CD4-positive, alpha-beta T cell (primary cell): ENCODE measurements at places on chromosomes 11 and 22. TPM values are rescaled to one million over a fixed set of nuclear protein-coding genes. Genes with fewer than 3 reads are reported as not detected.

OR52H1 gene
- total RNA-seq = 0.22 TPM

SLC5A4 gene
- not detected for total RNA-seq

PPP2R5B gene
- total RNA-seq = 16.8 TPM

DNA sequence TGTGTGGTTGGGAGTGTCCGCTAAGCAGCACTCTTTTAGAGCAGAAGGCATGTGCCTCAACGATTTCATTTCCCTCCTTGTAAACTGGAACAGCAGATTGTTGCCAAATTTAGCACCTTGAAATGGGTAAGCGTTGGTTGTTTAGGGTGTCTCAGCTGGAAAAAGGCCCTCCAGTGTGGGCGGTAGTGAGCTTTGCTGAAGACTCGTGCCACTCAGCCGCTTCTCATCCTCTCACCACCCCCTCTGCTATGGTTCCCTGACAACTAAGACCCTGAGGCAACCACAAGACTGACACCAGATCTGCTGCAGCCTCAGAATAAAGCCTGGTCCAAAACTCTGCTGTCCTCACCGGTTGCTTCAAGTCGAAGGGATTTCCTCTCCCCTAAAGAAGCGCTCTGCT is 9.9 kb upstream of the FERMT3 start:
- peaks cover 10% of the 10 kb centered on the region for H3K4me1 ChIP-seq
- H3K27ac ChIP-seq = no peak overlapping the region
- H3K4me3 ChIP-seq = no peak overlapping the region
- DNase-seq = no peak
- no peaks in the 10 kb centered on the region for H3K27me3 ChIP-seq
- H3K36me3 ChIP-seq = peaks cover 87% of the 10 kb centered on the region

DNA sequence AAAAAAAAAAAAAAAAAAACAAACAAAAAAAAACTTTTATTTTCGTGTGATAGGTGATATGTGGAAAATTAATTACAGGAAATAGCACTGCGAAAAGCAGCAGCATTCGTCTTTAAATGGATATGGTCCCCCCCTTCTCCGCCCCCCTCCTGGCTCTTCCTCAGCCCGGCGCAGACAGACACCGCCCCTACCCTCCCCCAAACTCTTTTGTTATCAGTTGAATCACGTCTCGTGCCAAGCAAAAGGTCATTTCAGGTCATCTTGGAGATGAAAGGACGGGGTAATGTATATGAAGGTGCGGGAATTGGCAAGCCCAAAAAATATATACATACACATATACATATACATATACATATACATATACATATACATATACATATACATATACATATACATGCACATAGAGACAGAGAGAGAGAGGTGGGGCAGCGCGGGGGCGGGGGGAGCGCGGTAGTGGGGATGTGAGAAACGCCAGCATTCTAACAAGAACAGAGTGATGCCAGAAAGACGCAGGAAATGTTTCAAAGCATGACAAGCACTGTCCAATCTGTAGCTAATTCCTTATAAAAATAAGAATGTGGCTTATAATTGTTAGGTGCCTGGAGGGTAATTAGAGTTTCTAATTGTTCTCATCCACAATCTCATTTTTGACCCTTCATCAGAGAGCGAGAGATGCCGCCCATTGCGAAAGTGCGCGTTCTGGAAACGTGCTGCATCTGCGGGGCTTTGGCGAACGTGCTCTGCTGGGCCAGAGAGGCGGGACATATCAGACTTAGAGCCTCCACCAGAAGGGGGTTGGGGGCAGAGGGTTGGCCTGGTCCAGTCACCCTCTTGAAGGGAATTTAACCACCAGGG is 214.5 kb upstream of the UBASH3B start:
- no peak for DNase-seq
- H3K4me3 ChIP-seq = no peak overlapping the region
- peaks cover 25% of the 10 kb centered on the region for H3K27me3 ChIP-seq
- no peaks in the 10 kb centered on the region for H3K36me3 ChIP-seq

DNA sequence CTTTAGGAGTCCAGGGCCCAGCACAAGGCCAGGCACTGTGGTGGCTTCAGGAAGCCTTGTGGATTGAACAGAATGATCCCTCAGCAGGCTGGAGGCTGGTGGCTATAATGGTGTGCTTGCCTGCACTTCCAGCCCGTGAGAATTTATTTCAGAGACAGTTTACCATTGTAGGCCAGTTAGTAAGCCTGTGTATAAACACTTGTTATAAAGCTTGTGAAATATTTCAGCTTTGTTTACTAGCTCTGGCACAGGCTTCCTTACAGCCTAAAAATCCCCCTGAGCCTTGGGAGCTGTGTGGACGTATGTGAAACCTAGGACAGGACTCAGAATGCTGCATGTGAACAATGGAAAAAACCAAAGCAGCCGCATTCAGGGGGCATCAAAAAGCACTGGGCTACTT is 26.6 kb upstream of the ACER3 start:
- peaks cover 10% of the 10 kb centered on the region for H3K27me3 ChIP-seq
- no peaks in the 10 kb centered on the region for H3K4me1 ChIP-seq
- H3K27ac ChIP-seq = no peak overlapping the region
- no peaks in the 10 kb centered on the region for H3K36me3 ChIP-seq

GRCh38 chr11:31499576-31500178 is 9.7 kb downstream of the IMMP1L start:
- no peaks in the 10 kb centered on the region for H3K4me1 ChIP-seq
- H3K27me3 ChIP-seq = no peaks in the 10 kb centered on the region
- no peaks in the 10 kb centered on the region for H3K36me3 ChIP-seq
- H3K4me3 ChIP-seq = no peak overlapping the region

DNA sequence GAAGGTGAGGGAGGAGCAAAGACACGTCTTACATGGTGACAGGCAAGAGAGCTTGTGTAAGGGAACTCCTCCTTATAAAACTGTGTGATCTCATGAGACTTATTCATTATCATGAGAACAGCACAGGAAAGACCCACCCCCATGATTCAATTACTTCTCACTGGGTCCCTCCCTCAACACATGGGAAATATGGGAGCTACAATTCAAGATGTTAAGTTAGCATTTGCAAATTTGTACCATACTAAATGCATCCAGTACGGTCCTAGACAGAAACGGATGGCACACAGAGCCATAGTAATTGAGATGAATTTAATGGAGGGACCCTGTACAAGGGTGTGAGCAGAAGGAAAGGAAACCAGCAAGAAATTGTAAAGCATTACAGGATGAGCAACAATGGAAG is 765.8 kb upstream of the API5 start:
- H3K36me3 ChIP-seq = no peaks in the 10 kb centered on the region
- no peak for DNase-seq
- no peak overlapping the region for H3K4me3 ChIP-seq
- no peak overlapping the region for H3K27ac ChIP-seq
- H3K27me3 ChIP-seq = no peaks in the 10 kb centered on the region
- H3K4me1 ChIP-seq = no peaks in the 10 kb centered on the region

DNA sequence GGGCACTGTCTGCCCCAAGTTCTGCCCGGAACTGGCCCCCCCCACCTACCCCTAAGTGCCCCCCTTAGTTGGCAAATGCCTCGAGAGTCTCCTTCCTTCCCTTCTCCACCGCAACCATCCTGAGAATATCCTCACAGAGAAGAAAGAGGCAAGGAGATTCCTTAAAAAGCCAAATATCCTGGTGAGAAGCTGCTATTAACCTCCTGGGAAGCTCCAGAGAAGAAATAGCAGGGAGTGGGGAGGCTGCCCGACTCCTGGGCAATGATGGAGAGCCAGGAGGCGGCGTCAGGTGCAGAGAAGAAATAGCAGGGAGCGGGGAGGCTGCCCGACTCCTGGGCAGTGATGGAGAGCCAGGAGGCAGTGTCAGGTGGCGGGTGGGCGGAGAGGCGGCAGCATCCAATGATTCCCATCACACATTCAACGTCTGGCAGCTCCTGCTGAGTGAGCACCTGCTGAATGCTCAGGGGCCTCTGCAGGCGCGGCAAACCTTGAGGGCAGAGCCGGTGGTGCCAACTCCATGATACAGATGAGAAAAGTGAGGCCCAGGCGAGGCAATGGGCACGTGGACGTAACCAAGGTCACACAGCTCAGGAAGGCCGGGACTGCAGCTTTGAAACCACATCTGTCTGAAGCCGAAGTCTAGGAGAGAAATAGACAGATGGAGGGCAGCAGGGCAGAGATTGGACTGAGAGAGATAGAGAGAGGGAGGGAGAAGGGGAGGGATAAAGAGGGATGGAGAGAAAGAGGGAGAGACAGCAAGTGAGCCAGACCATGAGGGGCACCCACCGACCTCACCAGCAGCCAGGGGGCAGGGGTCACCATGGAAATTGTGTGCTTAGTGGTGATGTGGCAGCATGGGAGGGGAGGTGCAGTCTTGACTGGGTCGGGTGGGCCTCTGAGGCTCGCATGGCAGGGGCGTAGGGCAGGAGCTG is 58.3 kb downstream of the CYTH4 start:
- DNase-seq = no peak
- H3K27me3 ChIP-seq = peaks cover 9% of the 10 kb centered on the region
- no peaks in the 10 kb centered on the region for H3K36me3 ChIP-seq
- H3K4me1 ChIP-seq = peaks cover 4% of the 10 kb centered on the region
- no peak overlapping the region for H3K27ac ChIP-seq
- H3K4me3 ChIP-seq = no peak overlapping the region

- no peak overlapping the region for H3K4me3 ChIP-seq
- no peak for DNase-seq
- H3K27ac ChIP-seq = no peak overlapping the region
- peaks cover 80% of the 10 kb centered on the region for H3K4me1 ChIP-seq
- no peaks in the 10 kb centered on the region for H3K27me3 ChIP-seq
- peaks cover 31% of the 10 kb centered on the region for H3K36me3 ChIP-seq
Measured at GRCh38 chr22:19114984-19115552, 7.1 kb downstream of the DGCR2 start.

- H3K4me3 ChIP-seq = no peak overlapping the region
- peaks cover 20% of the 10 kb centered on the region for H3K4me1 ChIP-seq
- H3K27me3 ChIP-seq = no peaks in the 10 kb centered on the region
- DNase-seq = no peak
- H3K36me3 ChIP-seq = peaks cover 25% of the 10 kb centered on the region
Measured at GRCh38 chr11:8959546-8960166, 4.6 kb downstream of the TMEM9B start.

DNA sequence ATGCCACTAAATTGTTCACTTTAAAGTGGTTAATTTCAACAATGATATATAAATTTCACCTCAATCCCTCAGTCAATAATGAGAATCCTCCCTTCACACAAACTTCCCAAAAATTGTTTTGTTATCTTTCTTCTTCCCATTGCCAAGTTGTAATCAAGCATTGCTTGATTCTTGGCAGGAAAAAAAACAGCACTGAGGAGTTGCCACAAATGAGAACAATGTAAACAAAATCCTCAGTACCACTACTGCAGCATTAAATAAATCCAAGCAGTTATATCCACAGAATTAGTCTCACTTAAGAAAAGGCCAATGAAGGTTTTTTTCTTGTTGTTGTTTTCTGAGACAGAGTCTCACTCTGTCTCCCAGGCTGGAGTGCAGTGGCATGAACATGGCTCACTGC is 38.2 kb downstream of the FAM168A start:
- no peak for DNase-seq
- H3K36me3 ChIP-seq = no peaks in the 10 kb centered on the region
- H3K4me3 ChIP-seq = no peak overlapping the region
- H3K4me1 ChIP-seq = no peaks in the 10 kb centered on the region
- no peak overlapping the region for H3K27ac ChIP-seq
